ENCODE measurements at places on chromosomes 12 and 14. TPM values are rescaled to one million over a fixed set of nuclear protein-coding genes. Genes with fewer than 3 reads are reported as not detected.

Gene CD163
- total RNA-seq: not detected

Gene TRIM9
- 0.46 TPM for total RNA-seq

Gene TEDC1
- total RNA-seq: 38.2 TPM

Gene SLC25A47
- total RNA-seq: not detected

Gene EGLN3
- 16.0 TPM for total RNA-seq

Gene CYP27B1
- 11.3 TPM for total RNA-seq

Gene BATF
- total RNA-seq: 152 TPM

All from activated T-helper 2 cell treated with anti-CD3 and anti-CD28 coated beads, Interferon-gamma antibody, Interleukin-2, Interleukin-4, amounts not matched to agents 10 μg/mL and 5 μg/mL and 100 μg/mL, durations not matched to agents 14 hours and 24 hours and 36 hours (primary cell).